A549 (cell line): ENCODE measurements at places on chromosomes 3 and 15. TPM values are rescaled to one million over a fixed set of nuclear protein-coding genes. Genes with fewer than 3 reads are reported as not detected.

The SRP14 gene
- 343 to 380 TPM (median 374 TPM) in 3 replicates for polyA plus RNA-seq

DNA sequence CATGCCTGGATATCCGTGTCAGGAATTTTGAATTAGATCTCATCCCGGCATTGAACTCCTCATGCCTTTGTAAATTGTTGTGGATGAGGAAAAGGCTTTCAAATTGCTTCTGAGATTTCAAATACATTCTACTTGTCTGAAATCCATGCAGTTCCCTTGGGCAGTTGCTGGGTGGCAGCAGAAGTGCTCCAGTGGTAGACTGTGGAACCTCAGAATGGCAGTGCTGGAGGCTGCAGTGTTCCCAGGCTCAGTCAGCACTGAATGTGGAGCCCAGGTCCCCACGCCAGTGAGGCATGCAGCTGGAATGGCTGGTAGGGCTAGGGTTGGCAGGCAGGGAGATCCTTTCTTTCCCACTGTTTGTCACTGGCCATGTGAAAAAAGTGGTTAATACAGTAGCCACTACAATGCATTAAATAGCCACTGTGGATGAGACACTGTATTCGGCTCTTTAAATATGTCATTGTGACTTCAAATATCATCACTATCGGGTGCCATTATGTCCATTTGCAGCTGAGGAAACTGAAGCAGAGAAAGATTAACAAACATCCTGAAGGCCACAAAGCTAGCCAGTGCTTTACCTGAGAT, 98.6 kb downstream of the TPRG1 start:
- DNase-seq = peak; percentile 38

GRCh38 chr3:49170744-49171118, 667 bp upstream of the KLHDC8B start:
- DNase-seq = no peak

- DNase-seq = no peak
Observed at GRCh38 chr3:115108614-115109013, 38.5 kb downstream of the ZBTB20 start.

DNA sequence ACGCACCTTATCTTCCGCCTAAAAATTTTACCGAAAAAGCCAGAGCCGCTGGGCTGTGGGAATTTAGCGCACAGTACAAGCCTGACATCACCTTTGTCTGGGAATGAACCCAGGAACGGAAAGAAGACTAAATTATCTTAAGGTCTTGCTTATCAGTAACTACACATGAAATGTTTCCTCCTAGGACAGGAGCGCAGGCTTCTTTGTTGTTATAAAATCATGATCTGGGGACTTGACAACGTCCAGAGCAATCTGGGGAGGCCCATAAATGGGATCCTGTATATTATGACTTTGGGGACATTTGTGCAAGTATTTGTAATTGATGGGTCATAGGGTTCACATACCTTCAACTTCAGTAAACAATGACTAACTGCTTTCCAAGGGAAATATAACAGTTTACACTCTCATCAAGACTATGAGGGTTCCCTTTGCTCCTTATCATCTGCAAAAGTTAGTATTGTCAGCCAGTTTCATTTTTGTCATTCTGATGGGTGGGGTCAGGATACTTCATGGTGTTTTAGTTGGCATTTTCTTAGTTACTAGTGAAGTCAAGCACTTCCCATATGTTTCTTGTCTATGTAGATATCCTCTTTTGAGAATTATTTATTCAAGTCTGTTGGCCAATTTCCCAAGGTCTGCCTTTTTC, 213.9 kb upstream of the PFN2 start:
- peak; percentile 36 for DNase-seq

DNA sequence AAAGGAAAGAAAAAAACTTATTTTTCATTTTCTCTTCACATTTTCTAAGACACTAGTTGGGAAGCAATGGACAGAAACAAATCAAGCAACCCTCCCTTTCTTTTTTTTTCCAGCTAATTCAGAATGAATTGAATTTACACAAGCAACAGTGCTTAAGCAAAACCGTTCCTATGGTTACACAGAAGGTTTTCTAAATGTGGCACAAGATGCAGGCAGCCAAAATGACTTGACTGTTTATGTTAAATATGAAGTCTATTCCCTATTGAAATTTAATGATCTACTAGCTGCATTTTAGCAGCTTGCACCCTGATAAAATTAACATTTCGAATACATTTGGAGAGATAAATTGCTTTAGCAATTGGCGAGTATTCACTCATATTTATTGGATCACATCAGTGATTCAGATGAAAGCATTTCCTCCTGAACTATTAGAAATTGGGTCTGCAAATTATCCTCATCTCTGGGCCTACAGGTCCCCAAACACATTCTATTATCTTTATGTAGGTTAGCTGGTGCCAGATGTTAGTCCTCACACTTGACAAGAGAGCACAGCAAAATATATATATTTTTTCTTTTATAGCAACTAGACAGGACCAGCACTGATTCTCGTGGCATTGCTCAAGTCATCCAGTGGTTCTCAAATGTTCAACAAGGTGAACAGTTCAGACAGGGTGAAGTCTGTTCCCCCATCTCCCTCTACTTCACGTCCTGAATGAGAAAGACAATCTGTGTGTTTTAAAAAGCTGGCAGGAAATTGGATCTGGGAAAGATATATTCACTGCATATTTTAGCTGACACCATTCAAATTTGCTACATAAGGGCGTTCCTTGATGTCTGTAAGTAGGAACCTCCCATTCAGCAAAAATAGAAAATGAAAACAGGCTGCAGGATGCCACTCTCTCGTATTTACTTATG, 463.6 kb upstream of the KCNMB2 start:
- DNase-seq = no peak

The SLC24A5 gene
- not detected in 3 replicates for polyA plus RNA-seq

The MYH15 gene
- 0.81 to 2.4 TPM (median 1.7 TPM) in 3 replicates for polyA plus RNA-seq

The ALDH1A2 gene
- 0.22 to 0.35 TPM (median 0.25 TPM) in 3 replicates for polyA plus RNA-seq

DNA sequence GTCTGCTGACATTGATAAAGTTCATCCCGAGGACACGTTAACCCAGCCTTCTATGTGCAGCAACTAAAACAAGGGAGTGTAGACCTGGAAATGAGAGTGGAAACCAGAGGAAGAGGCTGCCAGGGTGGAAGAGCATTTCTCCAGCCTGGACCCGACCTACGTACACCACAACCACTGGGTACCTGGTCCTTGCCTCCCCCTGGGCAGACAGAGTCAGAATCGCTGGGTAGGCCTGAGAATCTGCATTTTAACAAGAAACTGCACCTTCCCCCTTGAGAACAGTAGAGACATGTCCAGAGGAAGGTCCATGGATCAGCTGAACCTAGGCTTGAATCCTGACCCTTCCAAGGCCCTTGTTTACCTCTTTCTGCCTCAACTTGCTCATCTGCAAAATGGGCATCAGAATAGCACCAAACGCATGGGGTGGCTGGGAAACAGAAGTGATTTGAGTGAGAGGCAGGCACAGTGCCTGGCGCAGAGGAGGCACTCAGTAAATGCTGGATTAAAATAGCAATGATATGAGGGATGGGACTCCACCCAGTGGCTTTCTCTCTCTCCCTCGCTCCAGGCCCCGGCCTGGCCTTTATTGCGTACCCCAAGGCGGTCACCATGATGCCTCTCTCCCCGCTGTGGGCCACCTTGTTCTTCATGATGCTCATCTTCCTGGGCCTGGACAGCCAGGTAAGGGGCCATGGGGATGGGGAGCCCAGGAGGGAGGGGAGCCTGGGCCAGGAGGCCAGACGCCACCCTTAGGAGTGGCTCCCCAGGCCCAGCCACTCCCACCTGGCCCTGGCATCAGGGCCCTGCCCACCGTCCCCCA, 66.9 kb upstream of the SLC6A1 start:
- no peak for DNase-seq

DNA sequence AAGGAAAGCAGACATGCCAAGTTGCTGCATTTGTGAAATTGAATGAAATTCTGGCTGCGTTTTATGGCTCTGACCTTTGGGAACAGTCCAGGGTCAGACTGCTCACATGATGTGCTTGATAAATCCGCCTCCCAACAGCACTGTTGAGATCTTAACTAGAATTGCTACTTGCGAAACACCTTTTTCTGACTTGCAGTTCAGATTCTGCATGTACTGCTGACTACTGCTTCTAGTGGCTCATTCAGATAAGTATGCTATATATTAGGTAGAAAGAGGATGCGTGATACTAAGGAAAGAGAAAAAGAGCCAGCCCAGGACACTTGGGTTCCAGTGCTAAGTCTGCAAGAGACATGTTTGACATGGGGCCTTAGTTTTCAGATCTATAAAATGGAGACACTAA, 129.4 kb downstream of the LPP start:
- no peak for DNase-seq

DNA sequence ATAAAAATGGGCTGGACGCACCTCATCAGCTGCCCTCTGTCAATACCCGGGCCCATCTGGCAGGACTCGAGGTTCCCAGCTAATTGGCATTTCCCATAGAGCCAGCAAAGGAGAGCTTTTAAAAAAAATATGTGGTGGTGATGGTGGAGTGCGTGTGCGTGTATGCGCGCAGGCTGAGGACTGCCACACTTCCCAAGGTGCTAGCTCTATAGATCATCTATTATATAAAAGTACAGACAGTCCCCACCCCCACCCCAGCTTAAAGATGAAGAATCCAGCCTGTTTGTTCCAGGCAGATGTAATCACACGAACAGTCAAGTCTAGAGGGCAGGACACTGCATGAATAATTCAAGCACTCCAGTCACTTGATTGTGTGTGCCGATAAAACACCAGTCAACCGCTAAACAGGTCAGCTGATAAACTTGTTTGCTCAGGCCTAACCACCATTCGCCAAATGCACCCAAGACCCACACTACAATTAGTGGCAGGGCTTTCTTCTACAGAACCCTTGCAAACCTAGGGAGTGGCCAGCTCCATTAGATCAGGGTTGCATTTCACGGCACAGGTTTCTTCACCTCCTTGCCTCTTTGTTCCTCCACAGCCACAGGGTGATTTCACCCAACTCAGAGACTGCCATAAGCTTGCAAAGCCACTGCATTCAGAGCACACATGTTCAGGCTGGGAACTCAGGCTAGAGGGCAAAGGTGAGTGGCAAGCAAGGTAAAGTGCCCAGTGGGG, 5.8 kb downstream of the TLE3 start:
- no peak for DNase-seq

The CEP19 gene
- 3.6 to 4.5 TPM (median 4.2 TPM) in 3 replicates for polyA plus RNA-seq

DNA sequence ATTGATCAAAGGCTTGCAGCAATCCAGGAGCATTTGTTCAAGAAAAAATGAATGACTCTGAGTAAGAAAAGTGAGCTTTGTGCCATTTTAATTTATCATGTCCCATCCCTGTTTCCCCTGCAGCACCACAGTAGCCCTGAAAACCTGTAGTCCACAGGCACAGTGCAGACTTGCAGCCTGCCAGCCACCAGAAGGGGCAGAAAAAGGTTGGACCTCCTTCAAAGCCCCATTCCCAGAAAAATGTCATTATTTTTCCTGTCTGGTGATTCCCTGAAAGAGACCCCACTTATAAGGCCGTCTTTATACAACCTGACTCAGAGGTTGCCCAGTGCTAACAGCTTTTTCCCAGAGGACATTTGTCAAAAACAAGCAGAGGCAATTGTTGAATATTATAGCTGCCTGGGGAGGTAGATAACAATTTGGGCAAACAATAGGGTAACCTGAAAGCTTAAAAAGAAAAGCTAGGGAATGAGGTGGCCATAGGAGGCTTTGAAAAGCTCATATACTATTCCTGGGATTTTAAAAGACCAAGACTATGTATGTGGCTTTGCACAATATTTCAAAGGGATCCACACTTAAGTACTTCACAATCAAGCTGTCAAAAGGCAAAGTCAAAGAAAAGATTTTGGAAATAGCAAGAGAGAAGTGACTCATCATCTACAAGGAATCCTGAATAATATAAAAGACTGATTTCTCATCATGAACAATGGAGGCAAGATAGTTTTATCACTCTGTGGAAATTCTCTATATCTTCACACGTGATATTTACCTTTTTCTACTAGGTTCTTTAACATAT, 136.8 kb upstream of the PLXNA1 start:
- DNase-seq = no peak
